Stimulated activated CD4-positive, alpha-beta T cell treated with anti-CD3 and anti-CD28 coated beads, Interleukin-4, amount 100 ng/mL, for 48 hours (primary cell): ENCODE measurements at places on chromosomes 7 and 10.

- peak; percentile 59 for DNase-seq
These were observed 23.3 kb downstream of the BPGM start for GRCh38 chr7:134669845-134670373.

DNA sequence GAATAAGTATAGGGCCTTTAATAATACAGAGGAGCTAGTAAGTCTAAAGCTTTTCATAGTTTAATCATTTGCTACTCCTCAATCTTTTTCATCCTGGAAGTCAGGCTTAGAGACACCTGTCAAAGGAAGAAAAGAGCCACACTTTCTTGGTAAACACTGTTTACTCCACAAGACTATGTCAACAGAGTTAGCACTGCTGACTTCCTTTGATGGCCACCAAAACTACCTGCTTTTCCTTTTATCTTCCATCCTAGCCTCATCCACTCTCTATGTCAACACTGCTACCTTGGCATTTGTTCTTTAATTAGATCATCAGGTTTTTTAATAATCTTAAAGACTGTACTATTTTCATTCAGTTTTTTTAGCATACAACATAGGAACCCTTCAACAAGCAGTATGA lies 106.2 kb downstream of the ELAPOR2 start:
- DNase-seq = no peak

DNA sequence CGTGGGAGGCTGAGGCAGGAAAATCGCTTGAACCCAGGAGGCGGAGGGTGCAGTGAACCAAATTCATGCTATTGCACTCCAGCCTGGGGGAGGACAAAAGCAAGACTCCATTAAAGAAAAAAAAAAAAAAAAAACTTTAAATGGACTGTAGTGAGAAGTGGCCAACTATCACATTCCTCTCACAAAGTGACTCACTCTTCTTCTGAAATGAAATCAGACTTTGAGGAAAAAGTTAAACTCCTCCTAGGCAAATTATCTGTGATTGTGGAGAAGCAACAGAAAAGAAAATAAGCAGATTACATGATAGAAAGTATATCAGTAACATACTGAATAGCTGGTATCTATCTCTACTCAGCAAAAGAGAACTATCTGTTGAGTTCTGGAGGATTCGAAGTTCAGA lies 234.3 kb upstream of the PHF14 start:
- no peak for DNase-seq

GRCh38 chr7:90568213-90568612 lies 27.9 kb upstream of the CDK14 start:
- no peak for DNase-seq

- no peak for DNase-seq
These were observed 32.0 kb upstream of the WAPL start for GRCh38 chr10:86553639-86554038.
